Esophagus squamous epithelium (tissue), 5 donors: ENCODE measurements at places on chromosomes 4 and X. TPM values are rescaled to one million over a fixed set of nuclear protein-coding genes. Genes with fewer than 3 reads are reported as not detected.

GRCh38 chrX:39002466-39002865 lies 201.2 kb downstream of the MID1IP1 start:
- H3K4me3 ChIP-seq = no peak overlapping the region
- H3K4me1 ChIP-seq = no peaks in the 10 kb centered on the region
- DNase-seq = no peak
- H3K27me3 ChIP-seq = no peaks in the 10 kb centered on the region
- no peaks in the 10 kb centered on the region for H3K36me3 ChIP-seq

Gene MSX1
- not detected for total RNA-seq

GRCh38 chr4:81549984-81550383 lies 78.3 kb upstream of the RASGEF1B start:
- H3K27me3 ChIP-seq = no peaks in the 10 kb centered on the region
- no peak overlapping the region for H3K27ac ChIP-seq
- no peak for DNase-seq
- H3K36me3 ChIP-seq = no peaks in the 10 kb centered on the region
- no peaks in the 10 kb centered on the region for H3K4me1 ChIP-seq

DNA sequence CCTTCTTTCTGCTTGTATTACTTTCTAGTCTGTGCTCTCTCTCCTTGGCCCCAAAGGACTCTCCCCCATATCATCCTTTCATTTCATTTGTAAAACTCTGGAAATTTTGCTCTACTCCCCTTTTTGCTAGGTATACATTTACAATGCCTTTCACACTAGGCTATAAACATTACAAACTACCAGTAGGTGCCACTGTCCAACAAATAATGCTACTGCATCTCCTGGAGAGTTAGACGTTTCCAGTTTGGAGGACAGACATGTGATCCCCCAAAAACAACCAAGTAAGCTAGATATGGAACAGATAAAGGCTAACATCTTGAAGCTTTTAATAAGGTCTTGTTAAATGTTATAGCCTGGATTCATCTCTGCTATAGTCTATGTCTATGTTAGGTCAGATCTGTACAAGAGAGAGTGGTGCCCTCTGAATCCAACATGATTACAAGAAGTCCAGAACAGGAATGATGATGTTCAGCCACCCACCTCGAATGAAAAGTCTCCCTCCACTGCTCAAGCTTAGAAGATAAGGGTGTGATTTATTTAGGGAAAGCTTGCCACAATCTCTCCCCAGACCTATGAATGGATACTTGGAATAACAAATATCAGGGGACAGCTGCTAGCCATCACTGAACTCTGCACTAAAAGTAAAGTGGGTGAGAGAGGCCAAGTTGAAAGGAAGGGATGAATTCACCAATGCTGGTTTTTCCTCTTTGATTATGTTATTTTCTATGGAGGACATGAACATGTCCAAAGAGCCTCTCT lies 14.3 kb downstream of the CBR4 start:
- no peak for DNase-seq
- no peak overlapping the region for H3K4me3 ChIP-seq
- H3K36me3 ChIP-seq = peaks cover 31% of the 10 kb centered on the region
- no peak overlapping the region for H3K27ac ChIP-seq
- H3K4me1 ChIP-seq = no peaks in the 10 kb centered on the region

DNA sequence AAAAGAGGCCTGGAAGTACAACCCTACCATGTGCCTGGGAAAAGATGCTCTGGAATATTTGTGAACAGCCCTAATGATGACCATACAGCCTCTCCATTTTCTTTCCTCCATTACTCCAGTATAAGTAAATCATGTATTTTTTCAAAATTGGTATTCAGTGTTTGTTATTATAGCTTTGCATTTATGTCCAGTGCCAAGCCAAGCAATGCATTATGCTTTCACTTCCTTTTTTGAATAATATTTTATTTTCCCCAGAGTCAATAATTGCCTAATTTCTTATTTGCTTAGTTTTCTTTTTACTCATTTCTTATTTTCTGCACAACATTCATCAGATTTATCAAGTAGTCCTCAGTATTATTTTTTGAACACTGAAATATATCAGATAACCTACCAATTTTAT lies 49.3 kb upstream of the EOLA2 start:
- H3K27ac ChIP-seq = no peak overlapping the region
- H3K4me3 ChIP-seq = no peak overlapping the region
- no peaks in the 10 kb centered on the region for H3K27me3 ChIP-seq
- peaks cover 4% of the 10 kb centered on the region for H3K36me3 ChIP-seq
- DNase-seq = no peak
- H3K4me1 ChIP-seq = peaks cover 4% of the 10 kb centered on the region
